Stimulated activated naive CD8-positive, alpha-beta T cell treated with anti-CD3 and anti-CD28 coated beads, Interleukin-15, Interleukin-2, amounts not matched to agents 100 U/mL and 50 U/mL, for 24 hours (primary cell): ENCODE measurements at places on chromosomes 3 and 15.

DNA sequence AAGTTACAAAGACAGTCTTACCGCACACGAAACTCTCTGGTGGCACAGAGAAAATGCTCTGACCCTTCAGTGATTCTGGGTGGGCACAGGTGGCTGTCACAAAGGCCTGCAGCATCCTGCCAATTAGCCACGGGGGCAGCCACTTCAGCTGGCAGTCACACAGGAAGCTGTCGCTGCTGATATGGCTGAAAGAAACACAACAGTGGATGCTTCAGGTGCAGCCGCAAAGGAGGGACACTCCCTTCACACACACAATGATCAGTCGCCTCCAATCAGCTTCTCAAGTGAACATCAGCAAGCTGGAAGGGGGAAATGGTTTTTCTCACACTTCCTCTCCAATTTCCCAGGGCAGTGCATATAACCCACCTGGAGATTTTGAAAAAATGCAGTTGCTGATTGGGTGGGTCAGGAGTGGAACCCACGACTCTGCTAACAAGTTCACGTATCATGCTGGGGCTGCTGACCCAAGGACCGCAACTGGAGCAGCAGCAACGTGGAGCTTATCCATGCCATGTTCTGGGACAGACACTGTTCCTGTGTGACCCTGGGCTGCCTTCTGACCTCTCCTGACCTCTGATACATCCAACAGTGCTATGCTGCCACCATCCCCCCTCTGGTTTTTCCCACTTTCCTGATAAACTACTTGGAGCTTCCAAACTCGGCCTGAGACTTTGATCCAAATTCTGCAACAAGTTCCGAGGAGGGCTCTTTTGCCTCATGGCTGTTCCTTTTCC, 106.6 kb downstream of the LRIG1 start:
- DNase-seq = peak; percentile 24

GRCh38 chr15:37528432-37528831, 406.0 kb upstream of the TMCO5A start:
- DNase-seq = no peak

DNA sequence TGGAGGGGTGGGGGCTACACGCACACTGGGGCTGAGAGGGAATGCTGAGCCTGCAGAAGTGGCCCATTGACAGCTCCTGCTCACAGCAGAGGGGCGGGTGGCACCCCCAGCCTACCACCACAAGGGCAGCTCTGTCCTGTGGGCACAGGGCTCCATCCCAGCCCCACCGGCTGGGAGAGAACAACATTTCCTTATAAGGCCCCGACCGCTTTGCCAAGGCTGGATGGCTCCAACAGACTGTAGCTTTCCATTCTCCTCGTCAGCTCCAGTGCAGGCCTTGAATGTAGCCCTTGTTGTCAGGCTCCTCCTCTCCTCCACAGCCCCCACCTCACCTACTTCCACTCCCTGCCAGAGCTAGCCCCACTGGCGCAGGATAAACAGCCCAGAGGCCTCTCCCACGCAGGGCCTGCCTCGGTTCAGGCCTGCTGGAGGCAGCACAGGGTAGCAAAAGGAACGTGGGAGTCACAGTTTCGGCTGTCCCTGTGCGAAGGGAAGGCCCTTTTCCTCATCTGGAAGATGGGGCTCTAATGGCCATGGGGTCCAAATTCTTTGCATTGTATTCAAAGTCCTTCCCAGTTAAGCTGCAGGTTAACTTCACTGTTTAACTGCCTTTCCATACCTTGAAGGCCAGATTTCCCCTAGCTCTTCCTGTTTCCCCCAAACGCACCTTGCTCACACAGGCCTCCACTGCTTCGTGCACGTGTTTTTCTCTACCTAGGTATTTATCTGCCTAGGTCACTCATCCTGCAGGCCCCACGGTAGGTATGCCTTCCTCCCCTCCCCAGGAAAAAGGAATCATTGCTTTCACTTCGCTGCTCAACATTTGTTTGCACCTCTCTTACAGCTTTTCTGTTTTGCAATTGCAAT, 101.6 kb upstream of the LPP start:
- DNase-seq = no peak

- DNase-seq = no peak
Measured at GRCh38 chr3:37453393-37454389, 279.3 kb upstream of the LRRFIP2 start.

DNA sequence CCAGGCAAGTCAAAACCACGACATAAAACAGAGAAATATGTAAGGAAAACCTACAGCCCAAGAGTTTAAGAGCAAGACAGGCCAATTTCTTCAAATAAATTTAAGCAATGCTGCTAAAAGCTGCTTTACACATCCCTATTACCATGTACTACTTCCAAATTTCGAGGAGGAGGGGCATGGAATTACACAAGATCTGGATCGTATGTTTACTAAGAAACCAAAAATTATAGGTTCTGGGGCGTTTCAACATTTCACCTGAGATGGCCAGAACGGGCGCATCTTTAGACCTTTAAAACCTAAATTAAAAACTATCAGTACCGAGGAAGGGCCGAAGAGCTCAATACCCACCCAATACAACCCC, 664 bp upstream of the NR2C2 start:
- no peak for DNase-seq

- no peak for DNase-seq
Measured at GRCh38 chr15:63522225-63522578, 17.8 kb downstream of the USP3 start.

DNA sequence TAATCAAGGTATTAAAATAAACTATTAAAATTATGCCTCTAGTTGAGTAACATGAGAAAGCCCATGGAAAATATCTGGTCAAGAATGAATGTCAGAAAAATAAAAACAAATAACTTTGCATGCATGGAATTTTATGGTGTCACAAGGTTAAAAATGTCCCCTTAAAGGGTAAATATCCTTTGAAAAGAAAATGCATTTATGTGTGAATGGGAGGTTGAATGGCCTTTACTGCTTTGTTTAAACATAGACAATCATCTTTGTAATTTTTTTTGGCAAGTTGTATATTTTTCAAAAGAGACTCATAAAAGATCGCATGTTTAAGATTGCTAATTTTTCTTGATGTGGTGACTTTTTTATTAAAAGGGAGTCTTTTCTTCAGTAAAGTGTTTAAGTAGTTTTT, 564.2 kb downstream of the NR2F2 start:
- DNase-seq = no peak

GRCh38 chr3:55204417-55204816, 276.6 kb upstream of the LRTM1 start:
- DNase-seq = no peak

GRCh38 chr3:113649174-113649845, 47.1 kb downstream of the USF3 start:
- DNase-seq = no peak

DNA sequence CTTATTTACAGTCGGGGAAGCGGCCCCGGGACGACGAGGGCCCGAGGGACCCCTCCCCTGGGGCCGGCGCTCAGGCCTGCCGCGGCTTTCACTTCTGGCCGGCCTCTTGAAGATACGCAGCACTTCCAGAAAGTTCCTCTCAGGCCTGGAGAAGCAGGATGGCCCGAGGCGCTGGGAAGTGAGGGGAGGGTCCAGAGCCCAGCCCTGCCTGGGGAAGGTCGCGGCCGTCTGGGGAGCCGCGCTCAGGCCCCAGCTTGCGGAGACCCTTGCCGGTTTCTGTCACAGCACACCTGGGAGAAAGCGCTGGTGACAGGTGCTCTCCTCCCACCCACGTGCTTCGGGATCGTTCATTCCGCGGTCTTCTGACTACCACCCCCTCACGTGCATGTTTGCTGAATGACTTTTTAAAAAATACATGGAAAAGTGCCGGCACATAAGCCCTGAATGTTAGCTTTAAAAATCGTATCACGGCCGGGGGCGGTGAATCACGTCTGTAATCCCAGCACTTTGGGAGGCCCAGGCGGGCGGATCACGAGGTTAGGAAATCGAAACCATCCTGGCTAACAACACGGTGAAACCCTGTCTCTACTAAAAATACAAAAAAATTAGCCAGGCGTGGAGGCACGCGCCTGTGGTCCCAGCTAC, 727 bp upstream of the TM2D3 start:
- peak; percentile 13 for DNase-seq

GRCh38 chr3:171777596-171777995, 32.7 kb downstream of the PLD1 start:
- DNase-seq = no peak

DNA sequence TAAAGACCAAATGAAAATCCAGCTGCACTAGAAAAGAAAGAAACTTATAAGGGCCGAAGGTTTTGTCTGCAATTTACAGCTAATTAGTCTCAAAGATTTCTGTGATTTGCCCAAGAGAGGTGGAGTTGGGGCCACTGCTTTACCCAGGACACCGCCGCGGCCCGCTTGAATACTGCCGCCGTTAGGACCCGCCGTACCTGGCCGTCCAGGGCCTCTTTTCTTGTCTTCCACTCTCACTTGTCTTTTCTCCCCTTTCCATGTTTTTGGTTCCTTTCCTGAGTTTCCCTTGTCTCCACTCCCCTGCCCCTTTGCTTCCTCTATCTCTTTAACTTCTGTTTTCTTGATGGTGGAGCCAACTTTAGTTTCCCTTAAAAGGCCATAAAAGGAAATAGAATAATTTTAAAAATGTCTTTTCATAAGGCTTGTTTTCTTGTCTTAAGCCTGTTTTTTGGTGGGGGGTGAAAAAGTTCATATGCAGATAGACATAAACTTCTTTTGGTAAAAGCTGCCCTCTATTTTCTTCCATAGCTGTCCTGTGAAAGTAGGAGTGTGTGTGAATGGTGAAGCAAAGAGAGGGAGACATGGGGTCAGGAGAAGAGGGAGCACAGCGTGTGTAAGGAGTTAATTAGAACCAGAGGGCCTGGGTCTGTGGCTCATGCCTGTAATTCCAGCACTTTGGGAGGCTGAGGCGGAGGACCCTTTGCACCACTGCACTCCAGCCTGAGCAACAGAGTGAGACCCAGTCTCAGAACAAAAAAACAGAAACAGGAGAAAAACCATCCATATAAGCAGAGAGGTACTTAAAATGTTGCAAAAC, 16.0 kb upstream of the CCNL1 start:
- DNase-seq = peak; percentile 38

DNA sequence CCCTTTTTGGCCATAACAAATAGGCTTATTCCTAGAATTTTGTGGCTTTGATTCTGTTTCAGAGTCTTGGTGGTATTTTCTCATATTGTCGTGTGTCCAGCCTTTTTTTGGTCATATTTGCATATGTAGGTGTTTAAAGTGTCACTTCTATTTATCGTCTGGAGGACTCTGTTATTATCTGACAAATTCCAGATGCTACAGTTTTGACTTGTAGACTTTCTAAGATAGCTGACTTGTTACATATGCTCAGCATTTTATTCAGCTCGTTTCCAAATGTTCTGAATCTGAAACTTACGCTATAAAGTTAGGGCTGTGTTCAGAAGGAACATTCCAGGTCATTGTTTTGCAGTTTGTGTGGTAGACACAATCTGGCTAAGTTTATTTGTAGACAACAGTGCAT, 1.9 kb downstream of the PPP4R2 start:
- no peak for DNase-seq

- no peak for DNase-seq
Measured at GRCh38 chr3:70558956-70559355, 246.5 kb upstream of the MDFIC2 start.

DNA sequence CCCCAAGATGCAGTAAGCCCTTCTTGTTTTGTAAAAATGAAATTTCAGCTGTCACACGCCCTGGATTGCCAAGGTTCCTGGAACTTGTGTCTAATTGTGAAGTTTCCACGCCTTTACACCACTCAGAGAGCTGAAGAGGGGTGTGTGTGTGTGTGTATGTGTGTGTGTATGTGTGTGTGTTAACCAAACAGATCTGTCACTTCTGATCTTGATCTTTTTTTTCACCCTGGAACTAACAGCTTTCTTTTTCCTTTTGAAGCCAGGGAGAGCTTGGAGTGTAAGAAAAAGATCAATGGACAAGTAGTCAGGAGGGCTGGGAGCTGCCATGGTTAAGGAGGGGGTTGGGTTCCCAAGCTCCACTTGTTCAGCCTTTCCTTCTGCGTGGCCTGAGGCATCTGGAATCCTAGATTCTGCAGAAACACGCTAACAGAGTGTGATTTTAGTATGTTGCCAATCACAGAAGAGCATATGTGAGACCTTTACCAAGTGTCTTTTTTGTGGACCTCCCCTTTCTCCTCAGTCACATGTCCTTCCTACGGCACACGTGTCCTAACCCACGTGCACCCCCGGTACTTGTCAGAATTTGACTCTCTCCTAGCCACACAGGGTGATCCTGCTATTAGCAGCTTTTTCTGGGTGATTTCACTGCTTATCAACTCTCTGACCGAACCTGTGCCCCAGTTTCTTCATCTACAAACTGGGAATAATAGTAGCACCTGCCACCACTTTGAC, 11.5 kb downstream of the TIMP4 start:
- no peak for DNase-seq

DNA sequence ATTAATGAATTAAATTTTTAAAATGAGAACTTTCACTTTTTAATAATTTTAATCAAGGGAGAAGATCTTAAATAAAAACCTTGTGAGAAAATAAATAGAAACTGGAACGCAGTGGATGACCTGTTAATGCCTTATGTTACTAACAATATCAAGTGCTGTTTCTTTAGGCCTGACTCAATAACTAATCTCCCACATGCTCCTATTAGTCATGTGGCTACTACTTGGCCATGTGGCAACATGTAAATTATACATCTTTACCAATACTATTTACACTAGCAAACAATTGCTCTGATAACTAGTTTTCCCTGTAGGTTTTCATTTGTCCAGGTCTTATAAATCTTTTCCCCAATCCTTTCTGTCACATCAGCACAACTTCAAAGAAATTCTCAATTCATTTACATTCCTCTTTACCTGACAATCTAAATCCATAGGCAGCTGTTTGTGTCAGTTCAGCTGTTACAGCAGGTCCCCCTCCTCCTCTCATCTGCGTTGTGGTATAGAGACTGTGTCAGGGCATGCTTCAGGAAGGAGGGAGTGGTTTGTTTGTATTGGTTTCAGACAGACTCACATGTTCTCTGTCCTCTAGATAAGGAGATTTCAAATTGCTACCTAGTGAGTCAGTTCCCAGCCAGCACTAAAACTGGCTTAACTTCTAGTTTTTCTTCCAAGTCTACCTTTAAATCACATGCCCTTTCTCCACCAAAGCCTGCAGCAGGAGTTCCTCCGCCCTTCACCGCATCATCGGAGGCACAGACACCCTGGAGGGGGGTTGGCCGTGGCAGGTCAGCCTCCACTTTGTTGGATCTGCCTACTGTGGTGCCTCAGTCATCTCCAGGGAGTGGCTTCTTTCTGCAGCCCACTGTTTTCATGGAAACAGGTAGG, 11.3 kb upstream of the C3orf52 start:
- no peak for DNase-seq

DNA sequence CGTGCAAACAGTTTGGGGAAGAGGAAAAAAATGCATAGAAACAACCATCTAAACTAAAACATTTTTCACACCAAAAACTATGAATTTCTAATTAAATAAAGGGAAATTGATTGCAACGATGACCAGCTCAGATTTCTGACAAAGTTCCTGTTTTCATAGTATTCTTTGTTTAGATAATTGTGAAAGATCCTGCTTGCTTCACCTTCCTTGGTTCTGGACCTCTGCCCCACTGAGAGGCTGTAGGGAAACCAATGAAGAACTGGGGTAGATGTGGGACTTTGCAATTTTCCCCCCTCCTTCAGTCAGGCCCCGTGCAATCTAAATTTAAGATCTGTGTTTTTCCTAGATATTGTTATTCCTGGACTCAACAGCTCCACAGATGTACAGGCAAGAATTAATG, 13.8 kb upstream of the TEX264 start:
- no peak for DNase-seq

GRCh38 chr3:53171064-53171418, 10.0 kb downstream of the PRKCD start:
- DNase-seq = no peak
